ENCODE measurements at places on chromosomes 11 and 22.

- no peak for DNase-seq
Observed at GRCh38 chr11:133965031-133965601, 8.3 kb upstream of the IGSF9B start.

GRCh38 chr11:11304550-11304949 is 48.5 kb downstream of the CSNK2A3 start:
- DNase-seq, result no peak

DNA sequence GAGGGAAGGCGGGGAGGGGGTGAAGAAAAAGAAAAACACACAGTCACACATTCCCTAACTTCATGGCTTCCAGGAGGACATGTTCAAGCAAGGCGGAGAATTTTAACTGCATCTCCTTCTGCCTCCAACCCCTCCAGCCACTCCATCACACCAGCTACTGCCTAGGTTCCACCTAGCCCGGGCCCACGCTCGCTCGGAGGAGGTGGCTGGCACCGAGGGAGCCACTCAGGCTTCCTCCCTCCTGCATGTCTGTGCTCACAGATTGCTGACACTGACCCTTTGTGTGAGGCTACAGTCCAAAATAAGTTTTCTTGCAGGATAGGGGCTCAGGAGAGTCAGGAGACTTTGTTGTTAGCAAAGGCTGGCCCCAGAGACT is 9.4 kb upstream of the OPCML start:
- DNase-seq, result no peak

- no peak for DNase-seq
Observed at GRCh38 chr22:38106814-38107578, 3.5 kb downstream of the BAIAP2L2 start.

- no peak for DNase-seq
Observed at GRCh38 chr11:45265969-45266675, 20.0 kb downstream of the SYT13 start.

DNA sequence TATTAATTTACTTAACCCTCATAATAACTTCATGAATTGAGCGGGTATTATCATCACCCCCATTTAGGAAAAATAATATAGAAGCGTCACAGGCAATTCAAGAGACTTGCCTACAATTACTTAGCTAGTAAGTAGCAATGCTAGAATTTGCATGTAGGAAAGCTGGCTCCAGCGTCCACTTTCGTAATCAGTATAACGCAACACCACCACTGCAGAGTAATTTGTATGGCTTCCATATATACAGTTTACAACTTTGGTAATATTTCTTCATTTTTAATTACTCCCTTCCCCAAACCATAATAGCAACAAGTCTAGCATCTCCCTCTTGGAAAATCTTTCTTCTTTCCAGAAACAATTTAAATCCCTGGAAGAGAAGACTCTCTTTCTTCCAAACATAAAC is 89.9 kb upstream of the OR5AK2 start:
- no peak for DNase-seq

- no peak for DNase-seq
Observed at GRCh38 chr11:109553284-109553683, 131.3 kb downstream of the C11orf87 start.

GRCh38 chr22:29821291-29822016 is 16.6 kb downstream of the ASCC2 start:
- no peak for DNase-seq

DNA sequence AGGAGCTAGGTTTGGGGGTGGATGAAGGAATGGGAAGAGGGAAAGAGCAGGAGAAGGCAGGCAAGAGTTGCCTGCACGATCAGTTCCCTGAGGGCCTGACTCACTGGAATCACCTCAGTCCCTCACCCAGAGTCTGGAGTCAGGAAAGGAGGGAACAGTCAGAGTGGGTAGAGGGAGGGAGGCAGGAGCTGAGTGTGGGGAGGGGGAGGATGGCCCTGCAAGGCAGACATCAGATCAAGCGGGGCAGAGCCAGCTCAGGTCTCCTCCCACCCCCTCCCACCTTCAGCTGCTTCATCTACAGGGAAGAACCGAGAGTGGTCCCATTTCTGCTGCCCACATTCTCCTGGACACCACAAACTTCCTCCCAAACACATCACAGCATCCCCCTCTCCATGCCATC is 58.9 kb downstream of the PDE2A start:
- DNase-seq, result no peak

- no peak for DNase-seq
Observed at GRCh38 chr22:26937213-26937612, 279.8 kb downstream of the MIAT start.

DNA sequence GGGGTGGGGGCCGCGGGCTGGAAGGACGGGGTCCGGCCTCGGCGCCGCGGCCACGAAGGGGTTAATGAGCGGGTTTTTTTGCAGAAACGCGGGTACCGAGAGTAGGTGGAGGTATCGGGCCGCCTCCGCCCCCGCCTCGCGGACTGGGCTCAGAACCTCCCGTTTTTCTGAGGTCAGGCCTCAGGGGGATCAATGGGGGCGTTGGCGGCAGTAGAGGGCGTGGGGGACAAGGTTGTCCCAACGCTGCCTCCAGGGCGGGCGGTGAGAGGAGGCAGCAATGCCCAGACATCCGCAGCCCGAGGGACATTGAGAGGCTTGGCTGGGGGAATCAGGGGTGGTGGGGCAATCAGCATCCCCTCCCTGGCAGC is 34.8 kb upstream of the PRODH start:
- DNase-seq, result no peak

DNA sequence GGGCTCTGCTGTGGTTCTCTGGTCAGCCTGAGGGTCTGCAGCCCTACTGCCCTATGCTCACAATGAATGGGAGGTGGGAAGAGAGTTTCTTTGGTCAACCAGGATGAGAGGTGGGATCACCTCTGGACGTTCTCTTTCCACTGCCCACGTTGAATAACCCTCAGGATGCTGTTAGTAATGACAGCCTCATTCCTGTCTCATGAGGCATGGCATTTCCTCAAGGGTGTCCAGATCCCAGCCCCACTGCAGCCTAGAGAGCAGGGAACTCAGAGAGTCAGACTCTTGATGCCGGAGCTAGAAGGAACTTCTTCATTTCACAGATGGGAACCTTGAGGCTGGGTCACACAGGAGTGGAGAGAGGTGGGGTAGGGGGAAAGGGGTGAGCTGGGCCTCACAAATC is 196.0 kb downstream of the CEP164 start:
- DNase-seq, result no peak

DNA sequence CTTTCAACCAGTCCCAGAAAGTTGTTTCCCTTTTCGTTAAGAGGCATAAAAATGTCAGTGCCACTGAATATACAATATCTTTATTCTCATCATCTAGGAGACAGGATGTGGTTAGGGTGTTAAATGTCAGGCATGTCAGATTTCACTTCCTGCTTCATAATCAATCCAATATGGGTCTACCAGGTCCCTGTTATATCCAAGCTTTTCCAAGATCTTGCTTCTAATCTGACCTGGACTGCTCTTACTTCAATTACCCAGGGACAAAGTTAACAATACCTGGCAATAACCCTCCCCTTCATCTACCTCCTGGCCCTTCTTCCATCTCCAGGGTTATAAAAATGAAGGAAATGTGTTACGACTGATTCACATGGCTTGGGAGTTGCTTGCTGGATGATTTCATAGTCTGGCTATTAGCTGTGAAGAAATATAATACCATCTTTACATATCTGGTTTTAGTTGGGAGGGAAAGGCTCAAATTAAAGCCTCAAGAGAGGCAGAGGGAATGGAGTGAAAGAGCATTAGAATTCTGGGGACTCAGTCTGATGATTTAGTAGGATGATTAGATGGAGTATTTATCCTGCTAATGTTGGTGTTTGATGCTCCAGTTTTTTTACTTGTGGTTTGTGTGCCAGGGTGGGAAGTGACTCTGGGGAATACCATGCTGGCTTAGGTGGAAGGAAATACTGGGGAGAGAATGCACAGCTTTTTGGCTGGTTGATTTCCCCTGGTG is 534.3 kb downstream of the ETS1 start:
- no peak for DNase-seq

- DNase-seq, result no peak
Observed at GRCh38 chr11:94020777-94021481, at the start of gene HEPHL1. Gene HEPHL1 (plus strand): TSS chr11:94021354. CDS start chr11:94021369, 15 bp downstream.

GRCh38 chr11:46520971-46521745 is 72.7 kb downstream of the AMBRA1 start:
- DNase-seq, result no peak

All from left renal cortex interstitium (tissue), 4 donors.